Motor neuron (in vitro differentiated cells): ENCODE measurements at places on chromosomes 1 and 21. TPM values are rescaled to one million over a fixed set of nuclear protein-coding genes. Genes with fewer than 3 reads are reported as not detected.

- no peak for ATAC-seq
Measured at GRCh38 chr1:239197871-239198270, 188.5 kb upstream of the CHRM3 start.

DNA sequence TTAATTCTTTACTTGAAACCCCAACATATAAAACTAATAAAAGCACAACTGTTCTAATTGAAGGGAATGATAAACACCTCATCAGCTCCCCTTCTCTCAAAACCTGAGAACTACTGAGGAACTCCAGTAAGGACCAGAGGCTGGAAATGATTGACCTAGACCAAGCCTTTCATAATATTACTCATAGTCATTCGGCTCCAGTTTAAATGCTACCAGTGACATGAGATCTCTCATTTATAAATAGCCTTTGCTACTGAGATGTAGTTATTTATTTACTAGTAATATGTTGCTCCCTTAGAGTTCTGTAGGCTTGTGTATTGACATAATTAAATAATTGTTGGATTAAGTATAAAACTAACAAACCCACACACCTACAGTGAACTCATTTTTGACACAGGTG is 209.8 kb upstream of the PRMT6 start:
- ATAC-seq, result no peak

DNA sequence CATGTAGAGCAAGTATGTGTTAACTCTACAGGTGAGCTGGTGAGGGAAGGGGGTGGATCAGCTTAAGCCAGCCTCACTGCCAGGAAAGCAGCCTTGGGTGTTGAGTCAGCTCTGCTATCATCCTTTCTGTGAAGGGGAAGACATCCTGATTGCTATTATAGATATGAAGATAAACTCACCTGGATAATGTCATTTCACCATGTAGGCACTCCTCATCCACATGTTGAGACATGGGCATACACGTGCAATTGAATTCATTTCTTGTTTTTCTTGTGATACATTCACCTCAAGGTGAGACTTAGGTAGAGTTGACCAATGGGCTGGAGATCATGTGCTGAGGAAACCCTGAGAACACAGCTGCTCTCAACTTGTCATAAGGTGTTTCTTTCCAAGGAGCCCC is 136.9 kb downstream of the CACNA1E start:
- no peak for ATAC-seq

DNA sequence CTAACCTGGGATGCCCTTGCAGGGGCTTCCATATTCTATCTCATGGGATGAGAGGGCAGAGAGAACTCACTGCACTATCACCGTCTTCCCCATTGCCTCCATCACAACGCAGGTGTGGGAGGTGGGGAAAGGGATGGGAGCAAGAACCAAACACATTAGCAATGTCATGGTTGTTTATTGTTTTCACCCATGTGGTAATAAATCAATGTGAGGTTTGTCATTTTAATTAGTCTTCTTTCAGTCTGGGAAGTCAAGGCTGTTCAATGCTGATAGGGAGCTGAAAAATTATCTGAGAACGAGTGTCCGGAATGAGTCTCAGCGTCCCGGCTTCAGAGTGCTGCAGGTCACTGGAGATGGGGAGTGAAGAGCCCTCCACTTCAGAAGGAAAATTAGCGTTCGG is 268.5 kb downstream of the DUSP10 start:
- no peak for ATAC-seq

DNA sequence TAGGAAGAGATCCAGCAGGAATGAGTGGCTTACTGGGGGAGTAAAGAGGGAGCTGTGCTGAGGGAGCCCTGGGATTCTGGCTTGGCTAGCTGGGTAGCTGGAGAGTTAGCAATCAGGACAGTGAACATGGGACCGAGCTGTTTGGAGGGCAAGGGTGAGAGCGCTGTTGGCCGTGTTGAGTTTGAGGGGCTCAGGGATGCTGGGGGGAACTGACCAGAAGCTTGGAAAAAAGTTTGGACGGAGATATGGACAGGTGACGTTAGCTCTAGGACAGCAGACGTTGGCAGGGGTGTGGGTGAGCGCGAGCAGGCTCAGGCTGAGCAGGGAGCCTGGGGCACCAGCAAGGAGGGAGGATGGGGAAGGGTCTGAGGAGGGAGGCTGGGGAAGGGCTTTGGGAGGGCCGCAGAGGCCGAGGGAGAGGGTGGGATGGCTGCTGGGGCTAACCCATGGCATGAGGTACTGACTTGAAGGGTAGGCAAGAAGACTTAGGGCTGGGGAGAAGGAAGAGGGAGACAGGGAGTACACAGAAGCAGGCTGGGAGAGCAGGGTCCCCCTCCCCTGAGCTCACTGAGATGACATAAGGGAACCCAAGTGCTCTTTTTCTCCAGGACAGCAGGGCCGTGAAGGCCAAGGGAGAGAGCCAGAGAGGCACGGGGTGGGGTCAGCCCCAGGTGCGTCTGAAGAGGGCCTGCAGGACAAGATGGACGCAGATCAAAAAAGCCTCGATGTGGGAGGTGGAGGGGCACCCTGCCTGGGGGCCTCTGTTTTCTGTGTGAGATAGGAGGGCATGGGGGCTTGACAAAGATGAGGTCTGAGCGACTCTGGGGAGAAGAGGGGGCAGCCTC is 8.2 kb downstream of the SH2D2A start:
- no peak for ATAC-seq

- ATAC-seq, result peak; percentile 50
Measured at GRCh38 chr1:224851210-224851847, 78.1 kb upstream of the DNAH14 start.

LCE2B gene
- total RNA-seq, result not detected in 2 replicates
